ENCODE measurements at places on chromosomes 3 and 15.

GRCh38 chr15:64825431-64826294 is at the start of gene PIF1:
Gene PIF1, minus strand, starts transcription at chr15:64825647. Its CDS starts 1,312 bp downstream, at chr15:64824335.
- DNase-seq: peak; percentile 64

GRCh38 chr3:46102059-46102779 is 74.9 kb upstream of the XCR1 start:
- DNase-seq: no peak

DNA sequence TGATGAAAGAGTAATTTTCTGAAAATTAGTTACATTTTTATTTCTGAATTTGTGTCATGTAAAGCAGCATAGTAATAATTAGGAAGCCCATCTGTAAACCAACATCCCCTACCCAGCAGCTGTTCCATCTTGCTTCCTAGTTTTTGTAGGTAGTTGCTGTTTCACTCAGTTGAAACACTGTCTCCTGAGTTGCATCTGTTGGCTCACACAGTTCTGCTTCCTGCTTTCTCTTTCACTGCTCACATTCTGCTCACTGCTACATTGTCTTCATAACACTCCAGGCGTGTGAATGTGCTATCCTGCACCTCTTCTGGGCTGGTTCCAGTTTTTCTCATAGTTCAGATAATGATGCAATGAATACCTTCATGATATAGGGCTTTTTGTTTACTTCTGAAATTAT is 123.4 kb downstream of the EPHB1 start:
- DNase-seq: no peak

- DNase-seq: no peak
These were observed 123.5 kb downstream of the UNC13C start for GRCh38 chr15:54101664-54102270.

DNA sequence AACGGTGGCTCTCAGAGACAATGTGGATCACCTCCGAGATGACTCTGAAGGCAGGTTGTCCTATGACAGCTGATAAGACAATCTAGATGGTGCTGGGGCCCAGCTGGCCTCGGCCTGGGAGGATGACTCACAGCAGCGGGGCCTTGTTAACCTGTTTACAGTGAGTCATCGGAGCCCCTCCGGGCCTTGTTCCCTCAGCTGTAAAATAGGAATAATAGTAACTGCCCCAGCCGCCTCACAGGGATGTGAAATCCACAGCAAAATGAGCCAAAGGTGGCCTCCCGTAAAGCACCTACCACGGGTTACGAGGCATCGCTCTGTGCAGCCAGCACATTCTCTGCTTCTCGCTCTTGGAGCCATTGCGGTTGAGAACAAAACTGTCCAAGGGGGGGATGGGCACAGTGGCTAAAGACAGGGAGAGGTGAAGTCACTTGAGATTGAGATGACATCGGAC is 88.6 kb upstream of the RASGRF1 start:
- no peak for DNase-seq

- DNase-seq: no peak
These were observed 14.7 kb downstream of the PPARG start for GRCh38 chr3:12303534-12303933.

GRCh38 chr3:4584456-4585249 is 91.5 kb downstream of the ITPR1 start:
- no peak for DNase-seq

DNA sequence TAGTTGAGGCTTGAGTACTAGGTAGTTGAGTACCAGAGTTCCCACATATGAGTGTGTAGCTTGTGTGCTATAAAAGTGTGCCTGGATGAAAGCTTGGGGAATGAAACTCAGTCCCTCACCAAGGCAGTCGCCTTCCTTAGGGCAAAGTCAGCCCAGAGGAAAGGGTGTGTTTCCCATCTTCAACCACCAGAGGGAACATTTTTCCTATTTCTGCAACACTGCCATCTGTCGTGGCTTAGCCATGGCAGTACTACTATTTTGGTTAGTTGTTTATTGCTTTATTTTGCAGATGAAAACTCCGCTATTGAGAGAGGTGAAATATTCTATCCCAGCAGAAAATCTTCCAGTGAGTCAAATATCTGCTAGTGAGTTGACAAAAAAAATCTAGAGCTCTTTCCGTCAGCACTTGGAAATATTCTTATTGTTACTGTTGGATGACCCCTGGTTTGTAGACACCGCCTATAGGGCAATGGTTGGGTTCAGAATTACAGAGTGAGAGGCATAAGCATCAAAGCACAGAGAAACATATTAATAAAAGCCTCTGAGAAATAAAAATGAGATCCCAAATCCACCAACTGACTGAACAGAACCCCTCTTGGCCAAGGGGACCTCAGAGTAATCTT is 239.9 kb downstream of the CPNE4 start:
- DNase-seq: no peak

DNA sequence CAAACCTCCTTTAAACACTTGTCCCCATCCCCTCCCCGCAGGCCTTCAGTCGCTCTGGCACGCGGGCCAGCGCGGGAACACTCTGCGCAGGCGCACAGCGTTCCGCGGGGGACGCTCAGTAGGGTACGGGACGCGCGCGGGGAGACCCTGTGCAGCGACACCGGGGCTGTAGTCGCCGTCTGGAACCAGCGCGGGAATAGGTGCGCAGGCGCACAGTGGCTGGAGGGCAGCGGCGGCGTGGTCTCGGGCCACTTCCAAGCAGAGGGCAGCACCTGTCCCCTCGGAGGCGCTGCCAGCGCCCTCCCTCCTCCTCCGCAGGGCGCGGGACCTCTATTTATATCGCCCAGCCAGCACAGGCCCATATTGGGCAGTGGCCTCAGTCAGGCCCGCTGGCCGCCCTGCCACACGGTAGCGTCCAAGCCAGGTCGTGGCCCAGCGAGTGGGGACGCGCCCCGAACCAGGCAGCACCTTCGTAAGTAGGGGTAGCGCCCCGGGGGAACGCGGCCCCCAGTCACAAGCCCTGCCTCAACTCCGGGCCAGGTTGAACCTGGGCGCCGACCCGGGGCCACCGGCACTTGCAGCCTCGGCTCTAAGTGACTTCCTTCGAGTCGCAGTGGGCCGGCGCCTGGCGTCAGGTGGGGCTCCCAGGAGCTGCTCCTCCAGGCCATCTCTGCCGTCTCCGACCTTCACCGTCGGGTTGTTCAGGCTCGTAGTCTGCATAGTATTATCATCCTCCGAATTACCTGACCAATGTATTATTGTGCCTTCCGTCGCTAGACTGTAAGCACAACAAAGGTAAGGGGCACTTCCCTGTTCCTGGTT is at the start of gene KBTBD12:
Gene KBTBD12, plus strand, starts transcription at position 118 of the 822 bp plus-strand sequence. CDS start 7,830 bp downstream, outside the sequence.
- no peak for DNase-seq

DNA sequence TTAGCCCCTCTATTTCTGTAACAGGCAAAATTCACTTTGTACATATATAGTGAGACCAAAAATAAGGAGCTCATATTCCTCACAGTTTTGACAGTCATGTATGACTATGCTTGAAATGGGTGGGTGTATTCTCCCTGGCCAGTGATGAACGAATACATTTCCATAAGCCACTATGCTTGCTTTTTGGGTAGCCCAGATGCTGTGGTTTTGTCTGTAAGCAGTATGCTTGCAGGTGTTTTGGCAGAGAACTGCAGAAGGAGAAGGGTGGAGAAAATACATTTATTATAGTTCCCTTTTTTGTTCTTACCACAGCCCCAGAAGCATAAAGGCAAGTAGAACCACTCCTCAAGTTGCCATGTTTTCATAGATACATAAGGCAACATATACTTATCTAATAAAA is 131.2 kb downstream of the RBMS3 start:
- DNase-seq: no peak

DNA sequence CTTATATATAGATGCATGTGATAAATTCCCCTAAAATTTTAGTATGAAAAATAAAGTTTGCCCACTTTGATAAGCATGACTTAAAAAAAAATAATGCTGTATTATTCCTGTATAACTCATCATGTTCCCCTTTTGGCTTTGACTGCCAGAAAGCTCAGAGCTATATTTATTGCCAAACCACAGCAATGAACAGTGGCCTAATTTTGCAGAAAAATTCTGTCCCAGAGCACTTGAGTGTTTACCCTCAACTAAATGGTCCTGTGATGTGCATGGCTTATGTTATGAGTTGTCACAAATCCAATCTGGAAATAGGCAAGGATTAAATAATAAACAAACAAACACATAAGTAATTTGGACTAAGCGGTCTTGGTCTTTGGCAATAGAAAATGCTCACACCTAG is 276.7 kb downstream of the SLC9A9 start:
- DNase-seq: no peak

DNA sequence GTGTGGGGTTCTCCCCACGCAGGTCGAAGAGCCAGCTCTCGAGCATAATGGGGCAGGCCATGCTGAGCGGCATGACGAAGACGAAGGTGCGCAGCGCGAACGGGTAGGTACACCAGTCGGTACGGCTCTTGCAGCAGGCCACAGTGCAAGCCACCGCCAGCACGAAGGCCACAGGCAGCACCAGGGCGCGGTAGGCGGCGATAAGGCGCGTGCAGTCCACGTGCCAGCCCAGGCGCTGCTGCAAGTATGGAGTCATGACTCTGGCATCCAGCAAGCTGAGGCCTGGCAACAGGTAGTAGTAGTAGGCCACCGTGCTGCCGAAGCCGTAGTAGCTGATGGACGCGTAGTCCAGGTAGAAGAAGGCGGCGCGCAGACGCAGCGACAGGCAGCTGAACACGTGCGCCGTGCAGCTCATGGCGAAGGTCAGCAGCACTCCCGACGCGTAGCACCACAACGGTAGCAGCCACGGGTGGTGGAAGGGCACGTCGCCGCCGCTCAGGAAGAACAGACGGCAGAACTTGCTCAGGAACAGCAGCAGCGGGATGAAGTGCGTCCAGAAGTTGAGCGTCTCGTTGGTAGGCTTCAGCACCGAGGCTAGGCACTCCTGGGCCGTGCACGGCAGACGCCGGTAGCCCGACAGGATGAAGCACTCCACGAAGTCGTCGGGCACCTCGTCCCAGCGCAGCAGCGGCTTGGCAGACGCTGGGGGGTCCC is 797 bp downstream of the PAQR9 start:
- DNase-seq: no peak

Measured in stimulated activated CD8-positive, alpha-beta memory T cell treated with anti-CD3 and anti-CD28 coated beads, Interleukin-2, amount 100 ng/mL, for 48 hours (primary cell).